Kidney (tissue), 22 donors: ENCODE measurements at places on chromosomes 13 and 19. TPM values are rescaled to one million over a fixed set of nuclear protein-coding genes. Genes with fewer than 3 reads are reported as not detected.

Gene CPAMD8
- 64.1 TPM for total RNA-seq

Gene LILRA6
- 2.9 TPM for total RNA-seq

Gene NOVA2
- 8.5 TPM for total RNA-seq

Gene ZNF560
- not detected for total RNA-seq

Gene DNAAF3
- total RNA-seq, result 11.4 TPM

Gene SMAD9
- total RNA-seq, result 13.1 TPM

Gene PRTN3
- not detected for total RNA-seq

Gene LNX2
- 13.8 TPM for total RNA-seq

Gene GZMM
- total RNA-seq, result 2.8 TPM

Gene SIGLEC12
- total RNA-seq, result 0.66 TPM

Gene ZNF491
- total RNA-seq, result 2.5 TPM
